ENCODE measurements at places on chromosomes 1 and 21.

DNA sequence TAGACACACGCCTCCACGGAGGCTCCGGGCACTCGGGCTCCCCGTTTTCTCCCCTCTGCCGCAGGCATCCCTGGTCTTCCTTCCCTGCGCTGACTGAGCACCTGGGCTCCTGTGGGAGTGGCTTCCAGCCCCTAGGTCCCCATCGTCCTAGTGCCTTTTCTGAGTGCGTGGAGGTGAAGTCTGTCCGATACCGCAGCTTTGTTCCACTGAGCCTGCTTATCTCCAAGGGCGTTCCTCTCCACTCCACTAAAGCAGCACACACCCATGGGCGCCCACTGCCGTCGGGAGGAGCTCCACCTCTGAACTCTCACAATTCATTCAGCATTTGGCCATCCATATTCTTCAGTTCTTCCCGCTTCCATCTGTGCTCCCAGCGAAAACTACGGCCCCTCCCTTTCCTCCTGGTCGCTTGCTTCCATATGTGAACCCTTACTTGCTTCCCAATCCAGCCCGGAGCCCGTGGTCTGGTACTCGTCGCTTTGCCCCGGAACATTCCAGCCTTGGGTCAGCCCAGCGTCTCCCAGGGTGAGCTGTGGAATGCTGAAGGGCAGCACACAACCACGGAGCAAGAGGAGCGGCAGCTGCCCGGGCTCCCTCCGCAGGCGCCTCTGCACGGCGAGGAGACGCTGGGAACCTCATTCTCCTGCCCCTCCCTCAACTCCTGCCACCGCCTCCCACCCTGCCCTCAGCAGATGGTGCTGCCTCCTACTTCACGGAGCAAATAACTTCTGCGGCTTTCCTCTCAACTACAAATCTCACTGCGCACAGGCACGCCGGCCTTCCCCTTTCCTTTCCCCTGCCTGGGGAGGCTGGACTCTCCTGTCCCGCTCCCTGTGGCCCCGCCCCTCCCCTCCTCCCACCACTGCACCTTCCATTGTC is 27.5 kb downstream of the ATP8B2 start:
- peak; percentile 75 for DNase-seq

- DNase-seq: peak; percentile 39
Observed at GRCh38 chr1:25642574-25643108, 26.1 kb downstream of the MAN1C1 start.

DNA sequence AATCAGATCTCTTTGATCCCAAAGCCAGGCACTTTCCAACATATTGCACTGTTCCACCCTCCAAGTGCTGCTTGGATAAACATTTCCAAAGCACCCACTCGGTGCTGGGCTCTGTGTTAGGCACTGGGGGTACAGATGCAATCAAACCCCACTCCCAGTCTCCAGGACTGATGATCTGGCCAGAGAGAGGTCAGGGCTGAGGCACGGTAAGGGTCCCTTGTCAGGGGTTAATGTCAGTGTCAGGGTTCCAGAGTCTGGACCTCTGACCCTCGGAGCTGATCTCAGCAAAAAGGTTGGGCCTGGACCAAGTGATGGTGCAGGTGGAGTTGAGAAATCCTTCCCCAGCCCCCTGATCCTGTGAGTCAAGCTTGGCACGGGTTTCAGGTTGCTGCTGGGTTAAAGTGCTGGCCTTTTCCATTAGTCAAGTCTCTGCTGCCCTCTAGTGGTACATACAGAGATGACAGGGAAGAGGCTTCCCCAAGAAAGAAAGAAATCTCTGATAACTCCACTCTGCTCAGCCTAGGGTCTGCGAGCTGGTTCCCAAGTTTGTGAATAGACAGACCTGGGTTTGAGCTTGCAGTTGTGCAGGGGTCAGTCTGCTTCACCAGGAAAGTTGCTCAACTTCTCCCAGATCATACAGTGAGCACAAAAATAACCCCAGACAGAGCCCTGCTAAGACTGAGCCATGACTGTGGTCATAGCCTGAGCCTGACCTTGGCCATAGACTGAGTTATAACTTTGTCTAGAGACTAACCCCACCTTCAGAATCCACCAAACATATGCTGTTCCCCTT is 74.6 kb downstream of the DMRTA2 start:
- DNase-seq: peak; percentile 69

- no peak for DNase-seq
Observed at GRCh38 chr1:154425172-154425571, 20.0 kb downstream of the IL6R start.

DNA sequence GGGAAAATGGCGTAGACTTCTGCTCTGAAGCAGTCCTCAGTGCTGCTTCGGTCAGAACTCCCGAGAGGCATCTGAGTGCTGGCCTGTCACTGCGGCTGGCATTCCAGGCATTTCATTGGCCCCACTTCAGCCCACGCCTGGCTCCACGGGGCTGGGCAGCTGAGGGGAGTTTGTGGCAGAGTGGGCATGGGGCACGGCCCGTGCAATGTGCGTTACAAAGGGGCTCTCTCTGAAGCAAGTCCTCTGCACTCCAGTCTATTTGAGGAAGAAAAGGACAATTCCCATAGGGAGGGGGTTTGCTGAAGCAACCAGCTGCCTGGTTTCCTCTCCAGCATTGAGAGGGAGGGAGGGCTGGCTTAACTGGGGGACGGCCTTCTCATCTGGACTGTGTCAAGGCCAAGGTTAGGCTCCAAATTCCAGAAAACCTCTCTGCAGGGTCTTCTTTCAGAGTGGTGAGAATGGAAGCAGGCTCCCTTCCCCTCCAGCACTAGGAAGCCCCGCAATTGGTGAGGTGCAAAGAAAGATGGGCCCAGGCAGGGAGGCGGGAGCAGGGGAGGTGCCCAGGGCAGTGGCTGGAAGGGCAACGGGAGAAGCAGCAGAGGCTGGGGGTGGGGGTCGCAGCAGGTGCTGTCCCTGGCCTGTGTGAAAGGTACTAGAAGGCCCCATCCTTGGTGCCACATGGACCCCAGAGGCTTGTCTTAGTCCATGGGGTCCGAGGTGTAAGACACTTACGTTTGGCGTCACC is 21.1 kb upstream of the GPR157 start:
- no peak for DNase-seq

GRCh38 chr1:232306269-232306961 is 323.5 kb downstream of the SIPA1L2 start:
- DNase-seq: no peak

GRCh38 chr1:164745736-164746135 is 186.8 kb downstream of the PBX1 start:
- no peak for DNase-seq

DNA sequence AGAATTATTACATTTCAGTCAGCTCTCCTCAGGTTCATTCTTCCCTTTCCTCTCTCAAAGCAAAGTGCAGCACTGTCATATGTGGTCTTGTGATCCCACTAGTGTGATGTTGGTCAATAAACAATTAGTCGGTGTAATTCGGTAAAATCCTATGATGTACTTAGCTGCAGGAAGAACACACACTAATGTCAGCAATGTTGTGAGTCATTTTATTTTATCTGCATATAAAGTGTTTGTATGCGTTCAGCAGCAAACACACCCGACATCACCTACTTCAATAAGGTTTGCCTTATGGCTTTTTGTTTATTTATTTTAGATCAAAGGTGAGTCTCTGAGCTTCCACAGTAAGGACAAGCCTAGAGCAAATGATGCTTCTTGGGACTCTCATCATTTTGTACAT is 47.8 kb downstream of the PTPN14 start:
- DNase-seq: no peak

- DNase-seq: no peak
Observed at GRCh38 chr1:18632218-18632588, 1.6 kb downstream of the PAX7 start.

DNA sequence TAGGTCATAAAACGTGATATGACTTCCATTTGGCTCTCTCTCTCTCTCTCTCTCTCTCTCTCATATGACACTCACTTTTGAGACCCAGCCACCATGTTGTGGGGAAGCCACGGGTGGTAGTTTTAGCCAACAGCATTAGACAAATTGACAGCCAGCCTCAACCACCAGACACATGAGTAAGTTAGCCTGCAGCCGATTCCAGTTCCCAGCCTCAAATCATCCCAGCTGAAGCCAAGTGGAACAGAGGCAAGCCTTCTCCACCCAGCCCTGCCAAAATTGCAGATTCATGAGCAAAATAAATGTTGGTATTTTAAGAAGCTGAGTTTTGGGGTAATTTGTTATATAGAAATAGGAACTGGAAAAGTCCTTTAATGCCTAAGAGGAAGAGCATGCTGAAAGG is 98.0 kb upstream of the DNAH14 start:
- DNase-seq: no peak

- no peak for DNase-seq
Observed at GRCh38 chr1:117363571-117364048, 3.6 kb upstream of the MAN1A2 start.

Measured in natural killer cell (primary cell).